ENCODE measurements at places on chromosomes 4 and X.

- H3K4me3 ChIP-seq, result no peak overlapping the region
- no peak for DNase-seq
- H3K27ac ChIP-seq, result no peak overlapping the region
- no peaks in the 10 kb centered on the region for H3K4me1 ChIP-seq
- no peaks in the 10 kb centered on the region for H3K27me3 ChIP-seq
Observed at GRCh38 chr4:21366312-21366711, 582.3 kb downstream of the KCNIP4 start.

- H3K36me3 ChIP-seq, result no peaks in the 10 kb centered on the region
- no peak for DNase-seq
- peak overlapping the region; percentile 35 for H3K27ac ChIP-seq
- no peaks in the 10 kb centered on the region for H3K27me3 ChIP-seq
- H3K4me1 ChIP-seq, result peaks cover 23% of the 10 kb centered on the region
Observed at GRCh38 chr4:15498356-15498755, 28.7 kb downstream of the CC2D2A start.

DNA sequence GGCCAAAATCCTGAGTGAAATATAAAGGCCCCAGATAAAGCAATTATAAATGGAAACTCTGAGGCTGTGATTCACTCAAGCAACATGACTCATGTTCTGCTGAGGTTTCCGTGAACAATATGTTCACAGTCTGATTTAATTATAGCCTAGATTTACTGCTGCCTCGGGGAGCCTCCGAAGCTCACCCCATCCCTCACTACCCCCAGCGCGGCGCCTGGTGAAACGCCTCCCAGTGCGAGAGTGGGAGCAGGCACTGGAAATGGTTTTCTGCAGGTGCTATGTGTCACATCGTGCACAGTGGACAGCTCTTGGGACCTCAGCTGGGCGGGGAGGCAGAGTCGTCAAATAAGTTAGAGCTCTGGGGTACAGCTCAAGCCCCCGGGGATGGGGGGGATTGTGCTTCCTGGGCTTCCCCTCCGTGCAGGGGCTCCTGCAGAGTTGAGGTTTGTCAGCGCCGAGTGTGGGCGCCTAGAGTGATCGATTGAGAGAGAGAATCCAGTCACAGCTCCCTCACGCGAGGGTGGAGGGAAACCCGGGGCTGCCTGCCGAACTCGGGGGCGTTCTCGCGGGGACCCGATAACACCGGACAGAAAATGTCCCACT, 110.6 kb downstream of the PHKA2 start:
- H3K36me3 ChIP-seq, result no peaks in the 10 kb centered on the region
- no peak overlapping the region for H3K4me3 ChIP-seq
- DNase-seq, result no peak
- H3K4me1 ChIP-seq, result peaks cover 8% of the 10 kb centered on the region
- peak overlapping the region; percentile 61 for H3K27ac ChIP-seq

DNA sequence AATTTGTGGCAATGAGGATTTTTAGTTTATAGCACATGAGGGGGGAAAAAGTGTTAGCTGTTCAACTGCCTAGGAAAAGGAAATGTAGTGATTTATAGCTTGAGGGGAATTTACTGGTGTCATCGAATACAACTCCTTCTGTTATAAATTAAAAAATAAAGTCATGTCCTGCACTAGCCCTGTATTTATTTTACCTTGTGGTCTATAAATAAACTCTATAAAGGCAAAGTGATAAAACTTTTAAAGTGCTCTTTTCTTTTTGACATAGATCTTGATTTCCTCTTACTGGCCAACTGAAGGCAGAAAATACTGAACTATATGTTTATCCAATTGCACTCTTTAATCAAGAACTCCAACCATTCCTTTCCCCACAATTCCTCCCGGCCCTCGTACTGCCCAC, 672.1 kb upstream of the SLIT2 start:
- no peaks in the 10 kb centered on the region for H3K36me3 ChIP-seq
- no peak overlapping the region for H3K4me3 ChIP-seq
- no peak overlapping the region for H3K27ac ChIP-seq
- no peaks in the 10 kb centered on the region for H3K27me3 ChIP-seq

GRCh38 chr4:68162196-68162595, 32.5 kb upstream of the TMPRSS11F start:
- no peaks in the 10 kb centered on the region for H3K4me1 ChIP-seq
- H3K36me3 ChIP-seq, result no peaks in the 10 kb centered on the region
- no peaks in the 10 kb centered on the region for H3K27me3 ChIP-seq
- H3K27ac ChIP-seq, result no peak overlapping the region

- no peaks in the 10 kb centered on the region for H3K27me3 ChIP-seq
- no peak for DNase-seq
- no peak overlapping the region for H3K4me3 ChIP-seq
- H3K27ac ChIP-seq, result no peak overlapping the region
Observed at GRCh38 chr4:89496851-89497250, 189.3 kb upstream of the GPRIN3 start.

DNA sequence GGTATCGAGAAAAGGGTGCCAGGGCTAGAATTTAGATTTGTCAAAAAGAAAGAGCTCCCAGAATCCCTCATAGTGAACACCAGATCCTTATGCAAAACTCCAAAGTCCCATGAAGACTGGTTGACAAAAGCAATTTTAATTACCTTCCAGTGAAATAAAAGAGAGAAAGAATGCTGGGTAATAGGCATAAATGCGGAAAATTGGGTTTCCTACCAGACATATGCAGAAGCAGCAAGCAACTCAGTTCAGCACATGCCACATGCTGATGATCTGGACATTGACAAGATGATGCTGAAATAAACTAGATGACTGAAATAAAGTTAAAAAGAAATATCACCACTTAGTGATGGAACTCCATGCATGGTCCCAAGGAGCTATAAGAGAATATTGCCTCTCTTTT, 83.9 kb downstream of the KCNIP4 start:
- DNase-seq, result no peak
- no peaks in the 10 kb centered on the region for H3K4me1 ChIP-seq
- no peak overlapping the region for H3K27ac ChIP-seq

- H3K4me1 ChIP-seq, result peaks cover 10% of the 10 kb centered on the region
- no peaks in the 10 kb centered on the region for H3K27me3 ChIP-seq
- H3K27ac ChIP-seq, result no peak overlapping the region
- no peak overlapping the region for H3K4me3 ChIP-seq
Observed at GRCh38 chr4:3784454-3785291, 18.5 kb downstream of the ADRA2C start.

DNA sequence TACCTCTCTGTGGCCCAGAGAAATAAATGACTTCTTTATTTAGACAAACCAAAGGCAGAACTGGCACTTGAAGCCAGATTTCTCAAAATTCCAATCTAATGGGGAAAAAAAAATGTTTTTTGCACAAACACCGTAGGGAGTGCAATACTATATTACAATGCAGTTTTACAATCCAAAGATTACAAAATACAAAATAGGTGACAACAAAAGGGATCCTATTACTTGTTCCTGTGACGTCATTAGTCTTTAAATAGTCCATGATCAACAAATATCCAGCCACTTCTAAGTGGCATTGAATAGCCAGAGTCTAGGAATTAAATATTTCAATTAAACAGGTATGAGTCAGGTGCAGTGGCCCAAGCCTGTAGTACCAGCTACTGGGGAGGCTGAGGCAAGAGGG, 3.0 kb upstream of the APBB2 start:
- peaks cover 28% of the 10 kb centered on the region for H3K4me1 ChIP-seq
- H3K27ac ChIP-seq, result no peak overlapping the region
- no peaks in the 10 kb centered on the region for H3K36me3 ChIP-seq
- no peak overlapping the region for H3K4me3 ChIP-seq
- no peak for DNase-seq

DNA sequence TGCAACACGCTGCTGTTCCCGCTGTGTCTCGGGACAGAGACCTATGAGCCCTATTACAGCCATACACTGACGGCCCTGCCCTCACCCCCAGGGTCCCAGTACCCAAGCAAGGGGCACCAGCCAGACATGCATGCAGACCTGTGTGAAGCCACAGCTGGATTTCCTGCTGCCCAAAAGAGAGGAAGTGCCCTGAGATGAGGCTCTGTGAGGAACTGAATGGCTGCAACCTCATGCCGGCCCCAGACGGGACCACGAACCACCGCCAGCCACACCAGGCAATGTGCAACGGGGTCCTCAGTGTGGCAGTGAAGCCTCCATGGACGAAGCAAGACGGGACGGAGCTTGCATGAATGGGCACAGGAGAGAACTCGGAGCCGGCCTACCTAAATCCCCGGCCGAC, 21.1 kb downstream of the CTBP1 start:
- peaks cover 29% of the 10 kb centered on the region for H3K4me1 ChIP-seq
- no peak overlapping the region for H3K4me3 ChIP-seq
- no peak overlapping the region for H3K27ac ChIP-seq
- no peaks in the 10 kb centered on the region for H3K36me3 ChIP-seq
- no peaks in the 10 kb centered on the region for H3K27me3 ChIP-seq

DNA sequence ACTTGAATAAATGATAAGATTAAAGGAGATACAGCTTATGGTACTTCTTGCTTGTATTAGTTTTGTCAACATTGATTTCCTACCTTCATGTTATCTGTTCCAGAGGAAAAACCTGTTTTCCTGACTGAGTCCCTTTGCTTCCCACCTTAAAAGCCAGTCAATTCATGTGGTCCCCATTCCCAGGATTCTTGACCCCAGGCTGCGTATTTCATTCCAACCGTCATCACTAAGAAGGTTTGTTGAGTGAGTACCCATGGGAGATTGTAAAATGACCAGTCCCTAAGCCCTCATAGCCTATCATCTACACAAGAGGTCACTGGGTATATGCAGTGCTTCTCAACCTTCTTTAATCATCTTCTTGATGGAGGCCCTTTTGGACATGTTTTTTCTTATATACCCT, 52.2 kb downstream of the BEX3 start:
- DNase-seq, result no peak
- H3K27ac ChIP-seq, result no peak overlapping the region
- H3K27me3 ChIP-seq, result no peaks in the 10 kb centered on the region
- no peaks in the 10 kb centered on the region for H3K36me3 ChIP-seq

DNA sequence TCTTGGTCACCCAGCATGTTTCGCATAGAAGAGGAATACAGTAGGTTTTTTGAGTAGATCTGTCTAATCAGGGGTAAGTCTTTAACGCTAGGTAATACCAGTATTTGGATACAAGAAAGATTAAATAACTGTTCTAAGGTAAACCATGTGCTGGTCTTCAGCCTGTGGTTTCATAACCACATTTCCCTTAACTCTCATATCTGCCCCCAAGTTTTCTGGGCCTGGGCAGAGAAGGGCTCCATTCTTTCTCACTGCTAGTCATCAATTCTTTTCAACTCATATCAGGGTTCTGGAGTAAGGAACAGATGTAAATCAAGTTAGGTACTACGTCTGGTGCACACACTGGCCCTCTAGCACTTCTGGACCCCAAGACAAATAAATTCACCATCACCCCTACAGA, 49.0 kb downstream of the DHX15 start:
- peaks cover 22% of the 10 kb centered on the region for H3K36me3 ChIP-seq
- H3K4me3 ChIP-seq, result no peak overlapping the region
- no peak overlapping the region for H3K27ac ChIP-seq
- no peak for DNase-seq
- H3K4me1 ChIP-seq, result peaks cover 12% of the 10 kb centered on the region

GRCh38 chrX:57119416-57119815, 1.9 kb downstream of the SPIN2B start:
- H3K27ac ChIP-seq, result no peak overlapping the region
- no peak overlapping the region for H3K4me3 ChIP-seq
- no peaks in the 10 kb centered on the region for H3K4me1 ChIP-seq
- DNase-seq, result no peak
- no peaks in the 10 kb centered on the region for H3K36me3 ChIP-seq

DNA sequence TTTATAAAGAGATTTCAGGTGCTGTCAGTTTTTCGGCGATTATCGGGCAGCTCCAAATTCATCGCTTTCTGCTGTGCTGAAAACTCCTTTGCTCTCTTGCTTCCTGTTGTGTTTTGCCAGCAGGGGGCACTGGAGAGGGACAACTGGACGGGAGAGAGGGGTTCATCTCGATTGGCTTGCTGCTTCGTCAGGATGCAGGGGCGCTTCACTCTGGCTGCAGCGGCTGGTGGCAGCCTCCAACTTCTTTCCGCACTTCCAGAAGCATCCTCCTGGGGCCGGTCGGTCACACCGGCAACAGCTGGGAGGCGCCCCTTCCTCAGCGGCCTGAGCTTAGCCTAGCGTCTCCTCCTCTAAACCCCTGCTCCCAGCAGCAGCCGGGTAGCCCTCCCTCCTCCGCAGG, 29.5 kb downstream of the MSL3 start:
- no peaks in the 10 kb centered on the region for H3K36me3 ChIP-seq
- H3K4me3 ChIP-seq, result no peak overlapping the region
- H3K27me3 ChIP-seq, result no peaks in the 10 kb centered on the region
- H3K4me1 ChIP-seq, result no peaks in the 10 kb centered on the region
- DNase-seq, result no peak

DNA sequence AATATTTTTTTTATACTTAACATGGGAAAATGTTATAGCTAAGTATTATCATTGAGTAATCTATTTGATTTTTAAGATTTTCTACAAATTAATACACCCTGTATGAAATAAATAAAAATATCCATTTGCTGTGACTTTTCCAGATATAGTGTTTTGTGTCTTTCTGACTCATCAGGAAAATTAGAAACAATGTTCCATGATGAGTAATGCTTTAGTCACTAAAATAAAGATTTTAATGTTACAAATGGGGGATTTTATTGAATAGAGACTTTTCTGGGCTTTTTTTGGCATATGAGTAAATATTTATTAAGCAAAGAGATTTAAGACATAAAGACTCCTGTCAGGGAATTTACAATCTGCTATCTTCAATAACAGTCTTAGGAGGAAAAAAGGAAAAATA, 279.2 kb upstream of the NOCT start:
- H3K27ac ChIP-seq, result no peak overlapping the region
- H3K36me3 ChIP-seq, result no peaks in the 10 kb centered on the region
- H3K4me1 ChIP-seq, result no peaks in the 10 kb centered on the region
- no peak for DNase-seq

- no peak for DNase-seq
- H3K4me3 ChIP-seq, result no peak overlapping the region
- H3K27ac ChIP-seq, result no peak overlapping the region
Observed at GRCh38 chr4:133823177-133823576, 378.4 kb downstream of the PABPC4L start.

GRCh38 chr4:149988087-149988410, 90.2 kb upstream of the DCLK2 start:
- H3K27ac ChIP-seq, result no peak overlapping the region
- no peaks in the 10 kb centered on the region for H3K36me3 ChIP-seq
- no peaks in the 10 kb centered on the region for H3K27me3 ChIP-seq
- H3K4me3 ChIP-seq, result no peak overlapping the region
- no peak for DNase-seq

DNA sequence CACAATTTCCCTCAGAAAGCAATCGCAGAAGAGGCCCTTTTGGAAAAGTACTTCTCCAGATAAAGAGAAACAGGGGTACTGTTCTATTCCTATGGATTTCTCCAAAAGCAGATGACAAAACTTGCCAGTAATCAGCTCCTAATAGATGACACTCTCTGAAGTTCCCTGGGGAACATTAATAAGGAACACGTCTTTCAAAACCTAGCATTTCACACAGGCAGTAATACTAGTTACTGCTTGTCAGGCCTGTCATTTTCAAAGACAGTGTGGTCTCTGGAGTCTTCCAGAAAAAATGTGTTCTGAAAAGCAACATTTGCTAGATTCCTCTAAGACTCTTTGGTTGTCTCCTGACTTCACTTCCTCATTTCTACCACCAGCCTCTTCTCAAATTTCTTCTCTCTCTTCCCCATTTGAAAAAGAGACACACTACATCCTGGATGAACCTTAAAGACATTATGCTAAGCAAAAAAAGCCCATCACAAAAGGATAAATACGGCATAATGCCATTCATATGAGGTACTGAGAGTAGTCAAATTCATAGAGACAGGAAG, 47.3 kb downstream of the CHRDL1 start:
- DNase-seq, result no peak
- H3K4me1 ChIP-seq, result no peaks in the 10 kb centered on the region
- H3K36me3 ChIP-seq, result no peaks in the 10 kb centered on the region
- no peak overlapping the region for H3K27ac ChIP-seq

GRCh38 chrX:135541351-135541750, 20.9 kb downstream of the INTS6L start:
- H3K27me3 ChIP-seq, result no peaks in the 10 kb centered on the region
- no peak overlapping the region for H3K27ac ChIP-seq
- H3K36me3 ChIP-seq, result no peaks in the 10 kb centered on the region
- DNase-seq, result no peak
- peaks cover 10% of the 10 kb centered on the region for H3K4me1 ChIP-seq
